AG04450 (cell line): ENCODE measurements at places on chromosomes 4 and X.

DNA sequence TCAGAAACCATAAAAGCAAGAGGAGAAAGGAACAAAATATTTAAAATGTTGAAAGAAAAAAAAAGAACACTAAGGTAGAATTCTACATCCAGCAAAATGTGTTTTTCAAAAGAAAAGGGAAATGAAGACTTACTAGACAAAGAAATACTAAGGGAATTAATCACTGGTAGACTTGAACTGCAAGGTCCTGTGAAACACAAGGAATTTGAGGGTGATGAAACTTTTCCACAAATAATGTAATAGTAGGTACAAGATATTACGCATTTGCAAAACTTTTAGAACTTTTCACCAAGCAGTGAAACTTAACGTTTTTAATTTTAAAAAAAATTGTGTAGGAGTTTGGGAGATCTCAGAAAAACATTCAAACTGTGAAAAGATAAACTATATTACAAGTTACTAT is 180.3 kb upstream of the MAGEB16 start:
- no peak for DNase-seq

- no peak for DNase-seq
Measured at GRCh38 chr4:155540698-155541097, 126.0 kb upstream of the GUCY1A1 start.

DNA sequence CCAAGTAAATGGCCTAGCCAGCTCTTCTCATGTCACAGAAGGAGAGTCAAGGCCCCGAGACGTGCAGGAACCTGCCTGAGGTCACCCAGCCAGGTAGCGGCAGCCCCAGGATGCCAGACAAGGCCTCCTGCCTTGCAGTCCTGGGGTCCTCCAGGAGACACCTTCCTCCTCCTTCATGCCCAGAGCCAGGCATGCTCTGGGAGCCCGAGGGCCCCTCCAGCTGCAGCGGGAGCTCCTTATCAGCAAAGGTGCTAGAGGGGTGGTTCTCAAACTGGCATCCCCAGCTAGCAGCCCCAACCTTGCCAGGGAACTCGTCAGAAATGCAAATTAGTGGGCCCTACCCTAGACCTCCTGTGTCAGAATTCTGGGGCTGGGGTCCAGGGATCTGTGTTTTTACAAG is 56.2 kb upstream of the AFAP1 start:
- no peak for DNase-seq

GRCh38 chrX:125757794-125758564 is 408.1 kb downstream of the DCAF12L2 start:
- DNase-seq, result no peak

- DNase-seq, result no peak
Measured at GRCh38 chr4:77617203-77617602, 11.6 kb downstream of the CXCL13 start.

- no peak for DNase-seq
Measured at GRCh38 chr4:154010371-154010770, 221.5 kb upstream of the SFRP2 start.

GRCh38 chr4:143016171-143016570 is 168.5 kb upstream of the USP38 start:
- no peak for DNase-seq
